Hypothalamus (tissue), 51 donors: ENCODE measurements at places on chromosomes 4 and X.

- no peak for DNase-seq
Measured at GRCh38 chr4:95705323-95705722, 134.6 kb upstream of the PDHA2 start.

DNA sequence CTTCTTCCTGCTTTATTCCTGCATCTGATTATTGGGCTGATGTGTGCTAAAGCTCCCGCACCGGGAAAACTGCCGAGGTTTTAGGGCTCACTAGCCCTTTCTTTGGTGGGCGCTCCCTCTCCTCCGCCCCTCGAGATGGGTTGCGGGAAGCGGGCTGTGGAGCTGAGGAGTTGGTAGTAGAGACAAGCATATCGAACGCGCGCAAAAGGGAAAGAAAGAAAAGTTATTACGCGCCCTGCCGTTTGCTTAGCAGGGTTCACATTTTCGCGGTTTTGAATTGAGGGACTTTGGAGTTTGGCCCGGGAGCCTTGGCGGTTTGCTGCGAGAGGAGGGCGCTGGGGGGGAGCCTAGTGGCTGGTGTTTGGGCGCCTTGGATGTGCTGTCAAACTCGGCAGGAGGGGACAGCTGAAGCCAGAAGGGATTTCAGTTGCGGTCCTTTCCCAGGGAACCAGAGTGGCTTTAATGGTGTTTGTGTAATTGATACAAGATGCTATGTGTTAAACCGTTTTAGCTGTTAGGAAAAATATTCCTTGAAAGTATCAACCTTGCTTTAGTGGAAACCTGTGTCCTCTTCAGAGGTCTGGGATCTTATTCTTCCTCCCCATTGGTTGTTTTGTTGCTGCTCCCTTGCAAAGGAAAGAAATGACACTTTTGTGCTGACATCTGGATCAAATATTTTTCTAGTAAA lies 1.1 kb downstream of the GAB1 start:
- peak; percentile 42 for DNase-seq

GRCh38 chr4:108725457-108725856 lies 37.4 kb downstream of the ETNPPL start:
- no peak for DNase-seq

GRCh38 chrX:1386338-1387127 lies 5.4 kb downstream of the SLC25A6 start:
- DNase-seq: no peak

DNA sequence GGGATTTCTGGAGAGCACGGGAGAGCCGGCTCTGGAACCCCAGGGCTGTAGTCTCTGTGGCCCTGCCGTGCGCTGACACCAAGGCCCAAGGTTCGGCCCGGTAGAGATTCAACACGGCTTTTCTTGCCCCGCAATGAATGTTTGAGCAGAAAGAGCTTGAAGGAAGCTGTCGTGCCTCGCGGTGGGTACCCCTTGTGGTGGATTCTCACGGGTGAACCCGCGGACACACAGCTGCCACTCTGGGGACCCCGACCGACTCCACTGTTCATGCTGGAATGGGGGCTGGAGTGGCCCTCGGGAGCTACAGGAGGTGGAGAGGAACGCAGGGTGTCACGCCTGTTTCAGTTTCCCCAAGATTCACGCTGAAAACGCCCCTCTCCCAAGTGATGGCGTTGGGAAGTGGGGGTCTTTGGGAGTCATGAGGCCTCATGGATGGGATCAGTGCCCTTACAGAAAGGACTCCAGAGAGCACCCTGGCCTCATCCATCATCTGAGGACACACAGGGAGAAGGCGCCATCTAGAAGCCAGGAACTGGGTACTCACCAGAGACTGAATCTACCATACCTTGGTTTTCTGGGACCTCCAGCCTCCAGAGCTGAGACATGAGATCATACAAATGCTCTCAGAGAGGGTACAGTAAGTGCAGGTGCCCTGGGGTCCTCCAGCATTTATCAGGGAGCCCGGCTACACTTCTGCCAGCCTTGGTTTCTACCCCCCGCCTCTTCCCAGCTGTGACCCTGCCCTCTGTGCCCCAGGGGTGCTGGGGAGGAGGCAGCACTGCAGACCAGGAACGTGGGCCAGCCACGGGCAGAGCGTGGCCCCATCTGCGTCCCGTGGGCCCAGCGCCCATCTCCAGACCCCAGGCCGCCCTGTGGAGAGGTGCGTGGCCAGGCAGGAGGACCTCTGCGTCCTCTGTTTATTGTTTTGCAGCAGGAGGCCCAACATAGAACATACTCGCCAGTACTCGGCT lies 6.4 kb downstream of the SLC25A6 start:
- DNase-seq: no peak

DNA sequence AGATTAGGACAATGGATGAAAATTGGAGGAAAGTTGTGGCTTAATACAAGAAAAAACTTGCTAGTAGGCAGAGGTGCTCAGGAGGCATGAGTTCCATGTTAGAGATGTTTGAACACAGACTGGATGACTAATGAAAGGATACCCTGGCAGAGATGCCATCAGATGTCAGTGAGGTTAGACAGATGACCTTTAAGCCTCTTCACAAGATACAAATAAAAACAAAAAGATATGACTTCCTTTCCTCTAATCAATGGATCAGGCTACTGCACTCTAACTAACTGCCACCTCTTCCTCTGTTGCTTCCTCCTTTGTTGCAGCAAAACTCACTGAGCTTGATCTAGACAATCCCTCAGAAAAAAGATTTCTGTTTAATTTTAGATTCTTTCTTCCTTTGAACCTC lies 14.7 kb downstream of the STAP1 start:
- no peak for DNase-seq

GRCh38 chr4:164876700-164877324 lies at the start of gene APELA:
Gene APELA, plus strand, starts transcription at chr4:164877178. Its CDS starts 154 bp downstream, at chr4:164877332.
- no peak for DNase-seq

- DNase-seq: no peak
Measured at GRCh38 chrX:74259885-74260491, 44.0 kb upstream of the ZCCHC13 start.

- no peak for DNase-seq
Measured at GRCh38 chrX:9298221-9298620, 166.6 kb upstream of the TBL1X start.

- no peak for DNase-seq
Measured at GRCh38 chr4:169263791-169264392, 6.9 kb downstream of the SH3RF1 start.

GRCh38 chrX:9555354-9555753 lies 90.5 kb downstream of the TBL1X start:
- DNase-seq: no peak

DNA sequence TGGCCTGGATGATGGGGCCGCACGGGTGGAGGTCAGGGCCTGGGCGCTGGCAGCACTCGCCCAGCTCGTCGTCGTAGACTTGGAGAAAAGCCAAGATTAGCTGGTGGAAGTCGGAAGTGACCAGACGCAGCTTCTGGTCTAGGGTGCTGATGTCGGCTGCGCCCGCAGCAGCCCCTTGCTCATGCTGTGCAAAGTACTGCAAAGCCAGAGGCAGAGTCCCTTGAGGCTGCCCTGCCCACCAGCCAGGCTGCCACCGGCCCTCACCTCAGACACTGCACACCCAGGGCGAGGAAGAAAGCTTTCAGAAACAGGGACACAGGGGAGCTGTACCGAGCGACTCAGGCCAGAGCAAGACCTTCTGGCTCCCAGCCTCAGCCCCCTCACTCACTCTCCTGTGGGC lies 9.7 kb upstream of the TREX2 start:
- no peak for DNase-seq

- DNase-seq: no peak
Measured at GRCh38 chrX:67619253-67619652, 75.4 kb downstream of the AR start.

DNA sequence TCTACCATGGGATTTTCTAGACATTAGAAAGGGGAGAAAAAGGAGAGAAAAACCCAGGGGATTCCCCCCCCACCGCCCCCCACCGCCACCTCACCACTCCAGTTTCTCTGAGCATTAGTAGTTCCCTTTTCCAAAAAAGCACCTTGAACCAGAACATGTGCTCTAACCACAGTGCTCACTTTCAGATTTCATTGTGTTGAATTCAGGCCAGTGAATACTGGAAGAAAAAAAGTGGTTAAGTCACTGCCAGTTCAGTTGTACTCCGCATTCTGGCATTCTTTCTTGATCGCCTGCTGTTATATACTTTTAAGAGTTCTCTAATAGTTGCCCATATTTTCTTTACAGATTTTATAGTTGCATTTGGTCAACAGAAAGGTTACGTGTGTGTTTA lies 40.9 kb downstream of the JADE3 start:
- DNase-seq: no peak

DNA sequence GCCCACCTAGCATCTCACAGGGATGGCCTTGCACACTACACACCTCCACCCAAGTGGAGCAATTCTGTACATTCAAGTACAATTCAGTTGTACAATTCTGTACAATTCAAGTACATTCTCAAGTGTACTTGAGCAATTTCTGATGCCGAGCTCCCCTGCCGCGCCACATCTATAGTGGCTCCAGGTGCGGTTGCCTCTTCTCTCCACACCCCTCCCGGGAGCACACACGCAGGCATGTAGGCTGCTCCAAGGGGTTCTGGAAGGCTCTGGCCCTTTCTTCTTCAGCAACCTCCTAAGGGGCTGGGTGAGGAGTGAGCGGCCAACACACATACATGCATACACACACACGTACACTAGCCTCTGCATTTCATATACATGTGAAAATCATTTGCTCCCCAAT lies 18.9 kb upstream of the DUSP9 start:
- no peak for DNase-seq

DNA sequence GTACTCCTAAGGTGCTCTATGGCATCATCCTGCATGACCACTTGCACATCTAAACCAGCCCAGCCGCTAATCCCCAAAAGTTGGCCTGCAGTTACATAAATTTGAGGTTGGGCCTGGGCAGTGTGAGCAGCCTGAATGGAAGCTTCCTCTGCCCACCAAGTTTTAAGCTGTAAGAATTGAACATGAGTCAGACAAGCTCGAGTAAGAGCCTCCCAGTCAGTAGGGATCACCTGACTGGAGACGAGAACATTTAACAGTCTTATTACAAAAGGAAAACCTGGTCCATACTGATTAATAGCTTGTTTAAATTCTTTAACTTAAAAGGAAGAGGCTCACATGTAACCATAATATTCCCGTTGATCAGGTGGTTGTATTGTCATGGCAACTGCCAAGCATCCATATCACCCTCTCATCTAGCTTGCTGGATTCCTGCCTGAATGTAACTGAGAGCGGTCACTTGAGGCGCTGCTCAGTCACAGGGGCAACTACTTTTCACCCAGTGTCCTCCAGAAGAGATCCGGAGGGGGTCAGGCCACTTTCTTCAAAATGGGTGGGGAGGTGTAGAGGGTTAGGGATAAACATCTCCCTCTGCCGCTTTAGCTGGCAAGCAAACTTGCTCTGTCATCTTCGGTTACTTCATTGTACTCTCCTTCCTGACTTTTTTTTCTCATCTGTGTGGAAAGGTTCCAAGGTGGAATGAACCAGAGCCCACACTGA lies 56.6 kb upstream of the WDR1 start:
- DNase-seq: no peak

DNA sequence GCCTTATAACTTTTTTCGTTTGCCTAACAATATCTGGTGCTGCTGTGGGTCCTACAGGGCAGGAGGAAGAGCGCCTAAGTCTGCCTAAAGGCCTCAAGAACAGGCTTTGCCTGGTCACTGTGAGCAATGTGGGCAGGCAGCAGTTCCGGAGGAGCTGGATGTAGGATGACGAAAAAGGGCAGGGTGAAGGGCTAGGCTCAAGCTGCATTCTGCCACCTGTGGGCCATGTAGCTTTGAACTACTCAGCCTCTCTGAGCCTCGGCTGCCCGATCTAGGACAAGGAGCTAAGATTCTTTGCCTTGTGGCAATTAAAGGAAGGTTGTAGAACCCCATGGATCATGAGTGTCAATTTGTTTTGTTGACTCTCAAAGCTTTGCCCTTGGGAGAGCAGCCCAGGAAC lies 57.1 kb upstream of the MAMLD1 start:
- DNase-seq: no peak

GRCh38 chr4:145307763-145308430 lies 127.5 kb upstream of the OTUD4 start:
- DNase-seq: no peak

DNA sequence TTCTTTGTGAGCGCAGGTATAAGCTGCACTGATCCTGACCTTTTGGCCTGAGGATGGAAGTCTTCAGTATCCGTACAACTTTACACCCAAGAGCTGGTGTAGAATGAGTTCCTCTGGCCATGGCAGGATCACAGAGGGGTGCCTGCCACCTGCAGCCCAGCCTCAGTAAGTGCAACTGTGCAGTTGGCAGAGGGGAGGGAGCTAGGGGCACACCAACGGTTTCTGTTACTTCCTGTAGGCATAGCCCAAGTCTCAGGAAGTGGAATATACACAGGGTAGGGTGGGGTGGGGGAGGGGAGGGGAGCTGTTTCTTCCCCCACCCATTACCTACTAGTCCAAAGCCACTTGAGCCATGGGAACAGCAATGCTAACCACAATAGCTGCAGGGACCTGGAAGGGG lies 85.4 kb upstream of the GBA3 start:
- DNase-seq: peak; percentile 8

- no peak for DNase-seq
Measured at GRCh38 chr4:29423836-29424721, 1296.1 kb upstream of the PCDH7 start.

GRCh38 chrX:30881390-30881789 lies 7.7 kb downstream of the TAB3 start:
- no peak for DNase-seq

GRCh38 chr4:102094481-102094880 lies 250.8 kb downstream of the SLC39A8 start:
- DNase-seq: no peak

- no peak for DNase-seq
Measured at GRCh38 chr4:8689741-8690140, 97.2 kb downstream of the CPZ start.

- no peak for DNase-seq
Measured at GRCh38 chrX:108642273-108642628, 94.1 kb downstream of the IRS4 start.

DNA sequence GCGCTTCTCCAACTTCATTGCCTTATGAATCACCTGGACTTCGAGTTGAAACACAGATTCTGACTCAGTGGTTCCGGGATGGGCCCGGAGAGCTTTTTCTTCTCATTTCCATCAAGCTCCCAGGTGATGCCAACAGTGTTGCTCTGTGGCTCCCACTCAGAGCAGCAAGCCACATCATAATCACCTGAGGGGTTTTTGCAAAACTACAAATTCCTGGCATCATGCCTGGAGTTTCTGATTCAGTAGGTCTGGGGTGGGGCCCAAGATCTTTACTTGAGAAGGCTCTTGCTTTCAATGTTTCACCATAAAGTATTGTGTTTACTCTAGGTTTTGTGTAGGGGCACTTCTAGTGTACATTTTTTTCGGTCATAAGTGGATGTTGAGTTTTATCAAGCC lies 7.0 kb downstream of the MTM1 start:
- no peak for DNase-seq

GRCh38 chr4:56118845-56119244 lies 170.1 kb downstream of the CEP135 start:
- DNase-seq: no peak

- DNase-seq: no peak
Measured at GRCh38 chrX:144801786-144802185, 445.5 kb upstream of the SPANXN1 start.

DNA sequence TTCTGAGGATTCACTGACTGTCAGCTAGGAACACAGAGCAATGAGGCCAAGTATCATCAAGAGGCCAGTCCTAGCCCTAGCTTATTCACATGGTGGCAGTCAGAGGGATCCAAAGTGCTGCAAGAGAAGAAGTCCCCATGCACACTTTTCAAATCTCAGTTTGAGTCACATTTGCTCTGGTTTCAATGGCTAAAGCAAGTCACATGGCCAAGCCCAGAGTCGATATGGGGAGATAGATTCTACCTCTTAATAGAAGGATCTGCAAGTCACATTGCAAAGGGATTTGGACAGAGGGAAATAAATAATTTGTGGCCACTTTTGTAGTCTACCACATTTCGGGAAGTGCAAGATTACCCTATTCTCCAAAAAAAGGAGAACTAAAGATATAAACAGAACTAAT lies 3.7 kb upstream of the LCORL start:
- no peak for DNase-seq

- no peak for DNase-seq
Measured at GRCh38 chrX:119389214-119389613, 9.9 kb upstream of the SLC25A43 start.
